ENCODE measurements at places on chromosomes 6 and 20. TPM values are rescaled to one million over a fixed set of nuclear protein-coding genes. Genes with fewer than 3 reads are reported as not detected.

DNA sequence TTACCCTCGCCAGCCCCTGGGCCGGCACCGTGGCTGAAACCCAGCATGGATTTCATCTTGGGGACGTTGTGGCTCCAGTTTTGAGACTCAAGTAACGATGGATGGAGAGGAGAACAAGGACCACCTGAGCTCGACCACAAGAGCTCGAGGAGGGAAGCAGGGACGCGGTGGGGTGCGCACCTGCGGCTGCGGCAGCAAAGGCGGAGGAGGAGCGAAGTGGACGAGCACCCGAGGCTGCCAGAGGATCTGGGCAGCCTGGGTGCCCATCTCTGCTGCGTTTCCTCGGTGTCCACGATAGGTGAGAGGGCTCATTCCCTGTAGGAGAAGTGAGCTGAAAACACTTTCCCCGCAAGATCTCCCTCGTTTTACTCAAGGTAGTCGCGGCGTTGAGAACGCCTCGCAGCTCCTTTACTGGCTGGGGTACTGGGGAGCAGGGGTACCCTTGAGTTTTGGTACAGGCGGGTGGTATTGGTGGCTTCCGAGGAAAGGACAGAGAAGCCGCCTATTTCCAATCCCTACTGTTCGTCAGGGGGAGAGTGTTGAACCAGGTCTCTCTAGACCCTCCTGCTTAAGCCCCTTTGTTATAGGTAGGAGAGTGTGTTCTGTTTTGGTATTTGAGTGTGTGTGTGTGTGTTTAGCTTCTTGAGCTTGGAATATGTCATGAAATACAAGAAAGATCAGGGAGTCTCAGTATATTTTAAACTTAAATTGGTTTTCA, 137.7 kb downstream of the TRIM27 start:
- H3K27me3 ChIP-seq = peaks cover 81% of the 10 kb centered on the region
- no peak overlapping the region for H3K4me3 ChIP-seq
- peaks cover 16% of the 10 kb centered on the region for H3K36me3 ChIP-seq
- no peak overlapping the region for H3K27ac ChIP-seq

The FAM83B gene
- not detected for total RNA-seq

DNA sequence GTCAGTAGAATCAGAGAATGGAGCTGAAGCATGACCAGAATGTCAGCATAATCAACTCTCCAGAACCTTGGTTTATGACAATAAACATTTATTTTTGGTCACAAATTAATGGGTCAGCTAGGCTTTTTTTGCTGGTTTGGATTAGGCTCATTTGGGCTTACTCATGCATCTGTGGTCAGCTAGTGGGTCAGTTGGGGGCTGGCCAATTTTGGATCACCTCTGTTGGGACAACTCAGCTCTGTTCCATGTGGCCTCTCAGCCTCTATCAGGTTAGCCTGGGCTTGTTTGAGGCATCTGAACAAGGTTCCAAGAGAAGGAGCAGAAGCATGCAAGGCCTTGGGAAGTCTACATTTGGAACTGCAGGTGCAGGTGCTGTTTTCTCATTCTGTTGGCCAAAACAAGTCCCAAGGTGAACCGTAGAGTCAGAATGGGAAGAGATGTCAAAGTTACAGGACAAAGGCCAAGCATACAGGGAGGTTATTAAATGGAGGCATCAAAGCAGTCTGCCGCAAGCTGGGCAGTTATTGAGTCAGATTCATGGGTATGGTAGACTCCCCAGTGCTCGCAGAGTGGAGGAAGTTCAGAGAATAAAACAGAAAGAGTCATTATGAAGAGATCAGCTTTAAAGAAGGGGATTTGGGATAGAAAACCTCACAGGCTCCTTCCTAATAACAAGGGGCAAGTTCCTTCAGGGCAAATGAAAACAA, 173.0 kb downstream of the PLCB4 start:
- no peaks in the 10 kb centered on the region for H3K27me3 ChIP-seq
- no peaks in the 10 kb centered on the region for H3K4me1 ChIP-seq
- no peak overlapping the region for H3K4me3 ChIP-seq
- H3K27ac ChIP-seq = no peak overlapping the region
- H3K36me3 ChIP-seq = no peaks in the 10 kb centered on the region

The TUBB2B gene
- 0.41 TPM for total RNA-seq

The APOM gene
- total RNA-seq = 2.3 TPM

The PDYN gene
- total RNA-seq = not detected

The GMNN gene
- total RNA-seq = 71.5 TPM

The LINC00237 gene
- not detected for total RNA-seq

The NKX2-2 gene
- total RNA-seq = not detected

GRCh38 chr6:4491501-4492260, 284.5 kb upstream of the CDYL start:
- H3K27ac ChIP-seq = no peak overlapping the region
- no peaks in the 10 kb centered on the region for H3K36me3 ChIP-seq
- H3K27me3 ChIP-seq = no peaks in the 10 kb centered on the region
- H3K4me1 ChIP-seq = peaks cover 7% of the 10 kb centered on the region
- no peak for DNase-seq
- H3K4me3 ChIP-seq = no peak overlapping the region

- H3K4me3 ChIP-seq = no peak overlapping the region
- peaks cover 41% of the 10 kb centered on the region for H3K36me3 ChIP-seq
- DNase-seq = no peak
- H3K27ac ChIP-seq = no peak overlapping the region
- no peaks in the 10 kb centered on the region for H3K4me1 ChIP-seq
Observed at GRCh38 chr6:44138717-44139350, 11.5 kb downstream of the TMEM63B start.

The IMPG1 gene
- not detected for total RNA-seq

The ACTL10 gene
- 2.6 TPM for total RNA-seq

The IP6K3 gene
- not detected for total RNA-seq

GRCh38 chr6:34692280-34692679, 4.3 kb downstream of the ILRUN start:
- peaks cover 35% of the 10 kb centered on the region for H3K36me3 ChIP-seq
- peaks cover 31% of the 10 kb centered on the region for H3K4me1 ChIP-seq
- H3K4me3 ChIP-seq = no peak overlapping the region
- DNase-seq = no peak
- no peaks in the 10 kb centered on the region for H3K27me3 ChIP-seq
- no peak overlapping the region for H3K27ac ChIP-seq

The LAMA2 gene
- 0.05 TPM for total RNA-seq

The TGM3 gene
- not detected for total RNA-seq

GRCh38 chr6:70124882-70125545, 177.9 kb downstream of the COL9A1 start:
- H3K27ac ChIP-seq = no peak overlapping the region
- no peaks in the 10 kb centered on the region for H3K27me3 ChIP-seq
- no peaks in the 10 kb centered on the region for H3K4me1 ChIP-seq
- no peak overlapping the region for H3K4me3 ChIP-seq
- no peak for DNase-seq

DNA sequence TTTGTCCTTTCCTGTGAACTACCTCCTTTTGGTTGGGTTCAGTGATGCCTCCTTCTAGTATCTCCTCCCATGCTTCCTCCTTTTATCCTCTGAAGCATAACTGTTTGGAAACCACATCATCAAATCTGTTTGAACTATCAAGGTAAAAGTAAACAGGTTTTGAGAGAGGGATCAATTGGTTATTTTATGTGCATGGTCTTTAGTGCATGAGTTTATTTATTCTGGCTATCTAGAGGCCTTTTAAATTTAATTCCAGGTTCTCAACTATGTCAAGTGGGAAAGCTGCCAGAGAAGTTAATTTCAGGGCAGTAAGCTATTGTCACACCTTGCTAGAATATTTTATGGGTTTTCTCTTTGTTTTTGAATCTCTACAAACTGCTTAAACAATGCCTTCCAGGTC, 54.1 kb downstream of the WASF1 start:
- H3K4me3 ChIP-seq = no peak overlapping the region
- peaks cover 1% of the 10 kb centered on the region for H3K27me3 ChIP-seq
- no peaks in the 10 kb centered on the region for H3K36me3 ChIP-seq
- H3K27ac ChIP-seq = no peak overlapping the region

The TMEM200A gene
- 1.3 TPM for total RNA-seq

DNA sequence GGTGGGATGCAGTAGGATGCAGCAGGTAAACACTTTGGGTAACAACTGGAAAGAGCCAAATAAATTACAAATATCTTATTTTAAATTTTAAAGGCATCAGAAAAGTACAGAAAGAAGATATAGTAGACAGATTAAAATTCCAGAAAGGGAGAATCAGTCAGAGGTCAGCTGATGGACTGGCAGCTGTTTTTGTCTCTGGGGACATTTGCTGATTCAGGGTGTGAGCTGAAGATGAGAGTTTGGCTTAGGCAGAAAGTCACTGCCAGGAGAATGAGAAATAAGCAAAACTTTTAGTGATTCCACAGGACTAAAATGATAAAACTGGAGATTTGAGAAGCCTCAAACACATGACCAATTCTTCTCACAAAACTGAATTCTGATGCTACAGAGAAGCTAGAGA, 39.5 kb downstream of the AHI1 start:
- no peaks in the 10 kb centered on the region for H3K27me3 ChIP-seq
- peaks cover 64% of the 10 kb centered on the region for H3K36me3 ChIP-seq
- H3K27ac ChIP-seq = no peak overlapping the region
- peaks cover 22% of the 10 kb centered on the region for H3K4me1 ChIP-seq

- no peak overlapping the region for H3K27ac ChIP-seq
- no peaks in the 10 kb centered on the region for H3K36me3 ChIP-seq
- peaks cover 22% of the 10 kb centered on the region for H3K27me3 ChIP-seq
- peaks cover 2% of the 10 kb centered on the region for H3K4me1 ChIP-seq
- H3K4me3 ChIP-seq = no peak overlapping the region
Observed at GRCh38 chr20:58374906-58375758, 13.9 kb upstream of the VAPB start.

The MDFI gene
- not detected for total RNA-seq

GRCh38 chr6:131692031-131692430, 9.2 kb downstream of the OR2A4 start:
- no peaks in the 10 kb centered on the region for H3K27me3 ChIP-seq
- peaks cover 40% of the 10 kb centered on the region for H3K4me1 ChIP-seq
- DNase-seq = no peak
- peaks cover 47% of the 10 kb centered on the region for H3K36me3 ChIP-seq

The RAE1 gene
- 48.1 TPM for total RNA-seq

- DNase-seq = no peak
- H3K4me3 ChIP-seq = no peak overlapping the region
- no peak overlapping the region for H3K27ac ChIP-seq
- H3K36me3 ChIP-seq = peaks cover 6% of the 10 kb centered on the region
Observed at GRCh38 chr6:112040956-112041355, 12.9 kb upstream of the CCN6 start.

DNA sequence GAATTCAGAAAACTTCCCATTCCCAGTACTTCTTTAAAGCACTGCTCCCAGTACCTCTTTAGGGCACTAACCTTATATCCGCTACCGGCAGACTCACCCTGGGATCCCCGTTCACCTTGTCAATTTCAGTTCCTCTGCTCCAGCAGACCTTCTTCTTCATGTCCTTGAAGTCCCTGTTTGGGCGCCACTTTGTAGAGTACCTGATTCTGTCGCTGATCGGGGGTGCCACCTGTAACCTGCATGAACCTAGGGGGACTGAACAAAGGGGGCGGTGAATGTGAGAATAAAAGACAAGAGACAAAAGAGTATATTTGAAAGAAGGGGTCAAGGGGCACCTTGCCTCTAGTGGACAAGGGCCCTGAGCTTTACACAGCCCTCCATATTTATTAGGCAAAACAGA, 4.9 kb upstream of the GINS1 start:
- peaks cover 8% of the 10 kb centered on the region for H3K4me1 ChIP-seq
- H3K4me3 ChIP-seq = no peak overlapping the region
- peaks cover 6% of the 10 kb centered on the region for H3K27me3 ChIP-seq
- peaks cover 5% of the 10 kb centered on the region for H3K36me3 ChIP-seq

The BNIP5 gene
- not detected for total RNA-seq

- DNase-seq = no peak
- H3K4me3 ChIP-seq = no peak overlapping the region
- no peak overlapping the region for H3K27ac ChIP-seq
- peaks cover 7% of the 10 kb centered on the region for H3K4me1 ChIP-seq
- H3K27me3 ChIP-seq = peaks cover 2% of the 10 kb centered on the region
- H3K36me3 ChIP-seq = no peaks in the 10 kb centered on the region
Observed at GRCh38 chr6:146890644-146891434, 292.1 kb downstream of the ADGB start.

The FHL5 gene
- total RNA-seq = not detected

GRCh38 chr6:166595061-166595780, 8.7 kb upstream of the RAMACL start:
- H3K4me3 ChIP-seq = no peak overlapping the region
- peaks cover 1% of the 10 kb centered on the region for H3K27me3 ChIP-seq
- no peaks in the 10 kb centered on the region for H3K4me1 ChIP-seq
- no peak overlapping the region for H3K27ac ChIP-seq
- no peaks in the 10 kb centered on the region for H3K36me3 ChIP-seq

DNA sequence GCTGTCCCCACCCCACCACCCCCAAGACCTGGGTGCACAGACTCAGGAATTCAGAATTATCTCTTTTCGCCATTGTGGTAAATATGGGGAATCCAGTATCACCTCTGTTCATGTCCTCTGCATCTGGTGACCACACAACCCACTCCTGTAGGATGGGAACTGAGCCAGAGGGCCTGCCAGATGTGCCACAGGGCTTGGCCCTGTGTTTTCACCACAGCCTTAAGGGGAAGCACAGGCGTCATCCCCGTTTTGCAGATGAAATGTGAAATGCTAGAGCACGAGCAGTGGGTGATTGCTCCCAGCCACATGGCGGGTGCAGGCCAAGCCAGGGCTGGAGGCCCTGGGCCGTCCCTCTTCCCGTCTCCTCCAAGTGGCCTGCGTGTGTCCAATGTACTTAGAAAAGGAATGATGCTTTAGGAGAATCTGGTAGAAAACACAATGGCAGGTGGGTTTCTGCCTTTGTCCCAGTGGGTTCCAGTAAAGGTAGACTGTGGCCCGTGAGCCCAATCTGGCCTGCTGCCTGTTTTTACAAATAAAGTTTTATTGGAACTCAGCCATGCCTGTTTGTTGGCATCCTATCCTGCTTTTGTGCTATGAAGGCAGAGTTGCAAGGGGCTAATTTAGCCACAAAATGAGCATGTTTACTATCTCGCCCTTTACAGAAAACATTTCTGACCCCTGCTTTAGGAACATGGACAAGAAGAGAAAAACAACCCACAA, 309.2 kb downstream of the CDH4 start:
- DNase-seq = no peak
- H3K27me3 ChIP-seq = no peaks in the 10 kb centered on the region

GRCh38 chr6:26390531-26390930, 7.6 kb downstream of the BTN2A2 start:
- H3K27ac ChIP-seq = no peak overlapping the region
- H3K27me3 ChIP-seq = no peaks in the 10 kb centered on the region
- no peak for DNase-seq
- H3K4me3 ChIP-seq = no peak overlapping the region
- peaks cover 10% of the 10 kb centered on the region for H3K4me1 ChIP-seq

- H3K36me3 ChIP-seq = no peaks in the 10 kb centered on the region
- no peaks in the 10 kb centered on the region for H3K27me3 ChIP-seq
- no peak for DNase-seq
- no peaks in the 10 kb centered on the region for H3K4me1 ChIP-seq
Observed at GRCh38 chr20:7505152-7505834, 435.0 kb downstream of the HAO1 start.

- DNase-seq = no peak
- H3K27me3 ChIP-seq = peaks cover 4% of the 10 kb centered on the region
- no peak overlapping the region for H3K4me3 ChIP-seq
- peaks cover 8% of the 10 kb centered on the region for H3K4me1 ChIP-seq
- no peaks in the 10 kb centered on the region for H3K36me3 ChIP-seq
Observed at GRCh38 chr6:37006793-37007339, 1.4 kb downstream of the FGD2 start.

The HMGCLL1 gene
- total RNA-seq = not detected

- H3K36me3 ChIP-seq = no peaks in the 10 kb centered on the region
- no peak for DNase-seq
Observed at GRCh38 chr6:77425671-77426070, 37.6 kb downstream of the HTR1B start.

- H3K27me3 ChIP-seq = no peaks in the 10 kb centered on the region
- DNase-seq = no peak
- H3K4me1 ChIP-seq = no peaks in the 10 kb centered on the region
- no peak overlapping the region for H3K4me3 ChIP-seq
- H3K27ac ChIP-seq = no peak overlapping the region
- no peaks in the 10 kb centered on the region for H3K36me3 ChIP-seq
Observed at GRCh38 chr20:7496394-7496991, 443.8 kb downstream of the HAO1 start.

The F13A1 gene
- not detected for total RNA-seq

The GMPR gene
- total RNA-seq = 1.0 TPM

Data from activated T-helper 2 cell treated with anti-CD3 and anti-CD28 coated beads, Interferon-gamma antibody, Interleukin-2, Interleukin-4, amounts not matched to agents 10 μg/mL and 5 μg/mL and 100 μg/mL, durations not matched to agents 14 hours and 24 hours and 36 hours (primary cell).